ENCODE measurements at places on chromosomes 16 and 17.

DNA sequence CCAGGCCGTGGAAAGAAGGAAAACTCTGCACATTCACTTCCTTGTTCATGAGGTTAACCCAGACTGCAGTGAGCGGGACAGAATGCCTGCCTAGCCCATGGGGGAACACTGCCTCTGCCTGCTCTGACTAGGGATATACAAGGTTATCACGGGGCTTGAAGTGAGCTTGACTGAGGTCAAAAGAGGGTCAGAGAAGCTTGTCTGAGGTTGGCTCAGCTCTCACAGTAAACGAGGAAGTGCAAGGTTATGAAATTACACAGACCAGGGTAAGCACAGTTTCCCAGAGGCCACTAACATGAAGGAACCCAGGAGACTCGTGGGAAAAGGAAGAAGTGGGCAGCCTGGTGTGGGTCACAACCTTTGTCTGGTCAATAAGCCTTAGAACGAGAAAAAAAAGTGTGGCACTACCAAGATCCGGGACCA, 28.7 kb downstream of the HIC1 start:
- DNase-seq: no peak

DNA sequence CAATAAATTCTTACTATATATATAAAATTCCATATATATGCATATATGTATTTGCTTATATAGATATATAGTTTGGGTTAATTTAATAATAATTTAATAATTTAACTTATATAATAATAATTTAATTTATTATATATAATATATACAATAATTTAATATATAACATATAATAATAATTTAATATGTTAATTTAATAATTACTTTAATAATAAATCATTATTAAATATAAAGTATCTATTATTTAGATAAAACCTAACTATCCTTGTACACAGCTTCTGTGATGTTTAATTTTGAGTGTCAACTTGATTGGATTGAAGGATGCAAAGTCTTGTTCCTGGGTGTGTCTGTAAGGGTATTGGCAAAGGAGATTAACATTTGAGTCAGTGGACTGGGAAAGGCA, 40.6 kb upstream of the CDH13 start:
- no peak for DNase-seq

- DNase-seq: no peak
Measured at GRCh38 chr16:57151369-57151768, 34.5 kb downstream of the PSME3IP1 start.

GRCh38 chr17:81022344-81022676, 12.6 kb upstream of the BAIAP2 start:
- DNase-seq: no peak

DNA sequence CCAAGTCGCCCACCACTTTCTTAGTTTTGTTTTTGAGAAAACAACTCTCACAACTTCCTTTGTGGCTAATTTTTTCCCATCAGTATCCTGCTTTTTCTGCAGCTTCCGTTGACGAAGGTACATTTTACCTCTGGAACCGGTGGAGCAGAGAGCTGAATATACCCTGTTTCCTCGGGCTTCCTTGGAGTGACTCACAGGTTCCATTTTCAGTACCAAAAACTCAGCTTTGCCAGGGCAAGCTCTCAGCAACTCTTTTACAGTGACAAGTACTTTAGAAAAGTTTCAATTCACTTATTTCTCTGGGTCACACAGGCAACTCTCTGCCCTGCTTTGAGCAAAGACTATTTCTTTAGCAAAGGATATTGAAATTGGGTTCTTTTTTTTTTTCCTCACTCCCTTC, 318.9 kb downstream of the SNX29 start:
- DNase-seq: no peak

- no peak for DNase-seq
Measured at GRCh38 chr16:68235108-68235886, 630 bp downstream of the ESRP2 start.

DNA sequence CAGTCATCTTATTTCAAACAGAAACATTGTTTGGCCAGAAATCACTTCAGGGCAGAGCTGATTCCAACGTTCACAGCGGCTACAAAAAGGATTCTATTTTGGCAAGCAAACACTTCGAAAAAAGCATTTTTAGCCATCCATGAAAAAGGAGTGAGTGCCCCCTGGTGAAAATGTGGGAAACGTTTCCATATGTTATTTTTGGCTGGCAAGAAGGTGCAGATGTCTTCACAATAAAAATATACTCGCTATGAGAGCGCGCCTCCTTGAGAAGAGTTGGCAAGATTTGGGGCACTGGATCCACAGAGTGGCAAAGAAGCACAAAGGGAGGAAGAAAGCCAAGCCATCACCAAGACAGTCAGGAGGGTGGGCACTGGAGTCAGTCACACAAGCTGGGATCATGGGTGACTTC, 191.1 kb downstream of the CHD9NB start:
- no peak for DNase-seq

DNA sequence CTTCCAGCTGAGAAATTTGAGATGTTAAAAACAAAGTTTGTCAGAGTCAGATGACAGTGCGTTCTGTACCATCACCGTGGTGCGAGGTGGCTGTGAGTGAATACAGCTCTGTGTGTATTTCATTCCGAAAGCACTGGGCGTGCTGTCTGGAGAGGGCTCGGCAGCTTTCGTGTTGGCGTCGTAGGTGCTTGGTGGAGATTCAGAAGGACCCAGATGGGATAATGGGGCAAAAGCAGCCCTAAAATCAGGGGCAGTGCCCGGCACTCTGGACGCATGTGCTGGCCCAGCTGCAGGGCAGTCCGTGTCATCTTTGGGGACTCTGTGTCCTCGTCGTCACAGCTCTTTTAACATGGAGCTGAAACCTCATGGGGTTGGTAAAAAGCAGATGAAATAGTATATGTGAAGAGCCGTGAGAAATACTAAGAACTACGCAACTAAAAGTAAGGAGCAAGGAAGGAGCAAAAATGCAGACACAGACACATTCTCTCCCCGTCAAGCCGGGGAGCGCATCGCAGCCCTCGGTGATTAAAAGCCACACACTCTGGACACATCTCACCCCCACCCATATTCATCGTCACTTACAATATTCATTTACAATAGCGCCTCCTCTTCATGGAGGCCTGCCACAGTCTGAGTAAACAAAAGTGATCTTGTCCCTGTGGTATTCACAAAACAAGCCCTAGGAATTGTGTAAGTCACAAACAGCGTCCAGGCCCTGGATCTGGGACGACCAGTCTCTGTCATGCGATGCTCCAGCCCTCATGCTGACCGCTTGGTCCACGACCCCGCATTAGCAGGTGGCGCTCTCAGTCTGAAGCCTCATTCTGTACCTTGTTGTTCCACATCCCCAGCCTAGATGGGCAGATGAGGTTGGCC, 206.7 kb downstream of the RPTOR start:
- DNase-seq: no peak

- no peak for DNase-seq
Measured at GRCh38 chr17:16471295-16471694, 20.7 kb downstream of the LRRC75A start.

- no peak for DNase-seq
Measured at GRCh38 chr17:76481071-76481655, 13.8 kb downstream of the AANAT start.

GRCh38 chr17:44775136-44775837, 16.5 kb downstream of the ADAM11 start:
- DNase-seq: peak; percentile 98

GRCh38 chr17:50270435-50271362, 3.6 kb upstream of the TMEM92 start:
- no peak for DNase-seq

- DNase-seq: no peak
Measured at GRCh38 chr16:72247821-72248253, 75.9 kb upstream of the PMFBP1 start.

DNA sequence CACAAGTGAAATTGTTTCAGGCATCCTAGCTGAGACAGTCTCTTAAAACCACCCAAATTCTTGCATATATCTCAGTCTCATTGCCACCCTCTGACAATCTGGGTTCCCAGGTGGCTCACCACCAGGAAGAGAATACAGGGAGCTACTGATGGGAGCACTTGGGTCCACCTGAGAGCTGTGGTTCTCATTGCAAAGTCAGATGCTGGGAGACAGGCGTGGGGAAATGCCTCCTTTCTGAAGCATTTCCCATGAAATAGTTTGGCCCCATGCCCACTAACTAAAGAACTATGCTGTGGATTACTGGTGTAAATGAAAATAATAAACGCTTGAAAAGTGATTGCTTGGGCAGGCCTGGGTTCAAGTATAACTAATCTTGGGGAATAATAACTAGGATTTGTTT, 70.3 kb downstream of the CMC2 start:
- no peak for DNase-seq

All from activated gamma-delta T cell treated with Interleukin-2 at 50 U/mL for 16 hours (primary cell).